Testis (tissue), 5 donors: ENCODE measurements at places on chromosomes 3 and 15. TPM values are rescaled to one million over a fixed set of nuclear protein-coding genes. Genes with fewer than 3 reads are reported as not detected.

GRCh38 chr3:152094406-152094805 is 174.3 kb upstream of the MBNL1 start:
- no peak overlapping the region for H3K27ac ChIP-seq
- no peaks in the 10 kb centered on the region for H3K4me1 ChIP-seq
- H3K4me3 ChIP-seq: no peak overlapping the region
- no peak for DNase-seq

DNA sequence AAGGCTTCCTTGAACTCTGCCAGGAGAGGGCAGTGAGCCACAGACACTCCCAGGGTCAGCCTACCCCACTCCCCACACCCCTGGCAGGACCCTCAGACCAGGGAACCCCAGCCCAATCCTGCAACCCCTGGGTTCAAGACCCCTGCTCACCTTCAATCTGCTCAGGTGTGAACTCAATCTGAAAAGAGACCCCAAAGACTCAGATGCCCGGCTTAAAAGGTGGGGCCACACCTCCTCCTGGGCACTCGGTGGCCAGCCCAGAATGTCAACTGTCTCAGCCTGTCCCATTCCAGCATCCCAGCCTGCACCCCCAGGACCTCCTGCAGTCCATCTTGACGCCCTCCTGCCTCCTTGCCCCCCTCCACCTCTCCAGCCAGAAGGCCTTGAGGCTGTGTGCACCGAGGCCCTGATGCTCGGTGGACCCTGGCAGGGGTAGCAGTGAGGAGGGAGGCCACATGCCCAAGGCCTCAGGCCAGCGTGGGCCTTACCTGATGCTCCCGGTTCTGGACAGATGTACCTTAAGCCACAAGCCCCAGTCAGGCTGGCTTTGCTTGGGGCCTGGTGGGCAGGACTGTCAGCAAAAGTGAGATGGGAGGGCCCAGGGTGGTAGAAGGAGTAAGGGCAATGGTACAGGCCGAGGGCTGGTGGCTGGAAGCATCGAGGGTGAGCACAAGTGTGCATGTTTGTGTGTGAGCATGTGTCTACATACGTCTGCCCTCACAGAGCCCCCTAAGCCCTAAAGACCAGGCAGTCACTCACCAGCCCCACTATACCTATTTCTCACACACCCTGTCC is 2.2 kb downstream of the MYL3 start:
- peak; percentile 9 for DNase-seq
- no peaks in the 10 kb centered on the region for H3K36me3 ChIP-seq
- no peaks in the 10 kb centered on the region for H3K27me3 ChIP-seq
- H3K27ac ChIP-seq: no peak overlapping the region
- peaks cover 5% of the 10 kb centered on the region for H3K4me1 ChIP-seq

GRCh38 chr3:179949412-179949811 is 87.3 kb downstream of the PEX5L start:
- no peak overlapping the region for H3K27ac ChIP-seq
- H3K4me3 ChIP-seq: no peak overlapping the region
- no peak for DNase-seq
- H3K4me1 ChIP-seq: no peaks in the 10 kb centered on the region
- H3K36me3 ChIP-seq: no peaks in the 10 kb centered on the region

GRCh38 chr3:72821161-72821781 is 27.0 kb downstream of the SHQ1 start:
- H3K4me1 ChIP-seq: peaks cover 18% of the 10 kb centered on the region
- no peaks in the 10 kb centered on the region for H3K36me3 ChIP-seq
- H3K27ac ChIP-seq: no peak overlapping the region
- no peak overlapping the region for H3K4me3 ChIP-seq
- DNase-seq: no peak

- no peaks in the 10 kb centered on the region for H3K36me3 ChIP-seq
- DNase-seq: no peak
- H3K4me3 ChIP-seq: no peak overlapping the region
- no peaks in the 10 kb centered on the region for H3K27me3 ChIP-seq
Measured at GRCh38 chr3:64382153-64382552, 156.9 kb upstream of the PRICKLE2 start.

DNA sequence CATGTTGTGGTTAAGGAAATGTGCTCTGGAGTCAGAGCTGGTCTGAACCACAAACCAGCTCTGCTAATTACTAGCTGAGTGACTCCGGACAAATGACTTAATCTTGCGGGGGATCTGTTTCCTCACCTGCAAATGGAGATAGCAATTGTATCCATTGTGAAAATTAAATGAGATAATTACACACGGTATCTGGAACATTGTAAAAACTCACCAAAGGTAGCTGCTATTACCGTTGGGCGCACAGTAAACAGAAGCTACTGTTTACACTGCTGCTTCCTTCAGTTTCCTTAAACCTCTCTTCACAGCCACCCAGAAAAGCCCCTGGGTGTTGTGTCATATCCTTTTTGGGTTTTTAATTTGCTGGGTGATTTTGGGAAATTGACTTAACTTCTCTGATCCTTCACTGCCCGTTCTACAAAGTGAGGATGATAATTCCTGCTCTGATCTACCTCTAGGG is 107.8 kb downstream of the MEGF11 start:
- no peaks in the 10 kb centered on the region for H3K4me1 ChIP-seq
- H3K4me3 ChIP-seq: no peak overlapping the region
- H3K27me3 ChIP-seq: no peaks in the 10 kb centered on the region
- no peak overlapping the region for H3K27ac ChIP-seq

DNA sequence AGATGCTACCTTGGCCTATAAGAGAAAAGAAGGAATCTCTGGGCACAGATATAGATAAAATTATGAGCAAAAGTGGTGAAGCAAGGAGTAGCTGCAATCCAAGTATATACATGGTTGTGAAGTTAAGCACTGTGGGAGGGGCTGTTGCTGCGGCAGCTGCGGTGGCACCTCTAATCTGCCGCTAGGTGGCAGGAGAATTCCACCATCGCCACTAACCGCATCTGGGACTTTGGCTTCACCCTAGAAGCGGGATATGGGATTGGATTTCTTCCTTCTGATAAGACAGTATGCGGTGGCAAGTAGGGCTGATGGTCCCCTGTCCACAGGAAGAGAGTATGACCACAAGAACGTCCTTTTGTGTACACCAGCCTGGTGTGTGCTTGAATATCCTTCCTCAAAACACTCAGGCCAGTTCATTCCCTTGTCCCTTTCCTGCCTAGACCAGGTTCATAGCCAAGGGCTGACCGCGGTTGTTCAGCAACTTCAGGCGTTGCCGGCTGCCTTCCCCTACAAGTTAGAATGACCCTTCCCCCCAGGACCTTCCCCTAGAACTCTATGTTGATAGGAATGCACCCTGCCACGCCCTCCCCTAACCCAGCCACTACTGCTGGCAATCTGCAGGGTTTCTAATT is 5.1 kb downstream of the MAGEL2 start:
- no peak overlapping the region for H3K4me3 ChIP-seq
- peak; percentile 74 for DNase-seq
- H3K4me1 ChIP-seq: no peaks in the 10 kb centered on the region
- H3K27ac ChIP-seq: no peak overlapping the region
- H3K27me3 ChIP-seq: no peaks in the 10 kb centered on the region

The TMEM108 gene
- 44.3 TPM for polyA plus RNA-seq

The FANCD2OS gene
- polyA plus RNA-seq: 118 TPM
